ENCODE measurements at places on chromosomes 7 and 10.

GRCh38 chr7:134694299-134694698 lies 47.6 kb downstream of the BPGM start:
- DNase-seq = no peak

GRCh38 chr10:71421075-71421434 lies 24.3 kb downstream of the CDH23 start:
- no peak for DNase-seq

GRCh38 chr7:139189357-139189756 lies 41.7 kb upstream of the UBN2 start:
- DNase-seq = no peak

DNA sequence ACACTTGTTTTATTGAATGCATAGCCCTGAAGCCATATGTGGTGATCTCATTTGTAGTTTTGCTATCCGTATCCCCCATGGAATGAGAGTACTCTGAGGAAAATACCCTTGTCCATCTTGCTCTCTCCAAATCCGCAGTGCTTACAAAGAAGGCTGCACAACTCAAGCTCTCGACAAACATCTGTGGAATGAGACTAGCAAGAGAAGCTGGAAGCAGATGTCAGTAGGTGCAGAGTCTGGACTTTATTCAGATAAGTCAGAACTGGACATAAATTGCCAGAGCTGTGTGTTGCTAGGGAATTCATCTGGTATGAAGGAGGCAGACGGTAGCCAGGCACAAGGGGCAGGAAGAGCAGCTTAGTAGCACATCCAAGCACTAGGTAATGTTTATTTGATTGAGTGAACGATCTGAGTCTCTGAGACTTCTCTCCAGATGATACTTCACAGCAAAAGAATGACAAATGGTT lies 1046.2 kb downstream of the XPNPEP1 start:
- DNase-seq = no peak

- no peak for DNase-seq
Observed at GRCh38 chr7:91285696-91286355, 21.6 kb downstream of the FZD1 start.

DNA sequence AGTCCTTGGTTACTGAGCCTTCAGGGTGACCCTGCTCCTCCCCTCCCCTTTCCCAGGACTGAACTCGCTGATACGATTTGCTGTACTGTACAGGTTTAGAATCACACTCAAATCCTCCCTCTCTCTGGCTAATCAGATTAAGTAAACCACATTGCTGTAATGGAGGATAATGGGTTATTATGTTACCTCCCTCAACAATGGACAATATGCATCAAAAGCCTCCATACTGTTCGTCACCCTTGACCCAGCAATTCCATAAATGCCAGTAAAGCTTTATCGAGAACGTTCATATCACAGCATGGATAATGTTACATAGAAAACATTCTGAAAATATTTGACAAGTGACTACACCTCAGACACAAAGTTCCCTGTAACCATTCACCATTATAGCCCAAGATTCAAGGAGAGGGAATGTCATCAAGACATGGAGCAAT lies 61.7 kb downstream of the FAM107B start:
- no peak for DNase-seq

- DNase-seq = no peak
Observed at GRCh38 chr7:94763268-94763667, 107.3 kb upstream of the SGCE start.

DNA sequence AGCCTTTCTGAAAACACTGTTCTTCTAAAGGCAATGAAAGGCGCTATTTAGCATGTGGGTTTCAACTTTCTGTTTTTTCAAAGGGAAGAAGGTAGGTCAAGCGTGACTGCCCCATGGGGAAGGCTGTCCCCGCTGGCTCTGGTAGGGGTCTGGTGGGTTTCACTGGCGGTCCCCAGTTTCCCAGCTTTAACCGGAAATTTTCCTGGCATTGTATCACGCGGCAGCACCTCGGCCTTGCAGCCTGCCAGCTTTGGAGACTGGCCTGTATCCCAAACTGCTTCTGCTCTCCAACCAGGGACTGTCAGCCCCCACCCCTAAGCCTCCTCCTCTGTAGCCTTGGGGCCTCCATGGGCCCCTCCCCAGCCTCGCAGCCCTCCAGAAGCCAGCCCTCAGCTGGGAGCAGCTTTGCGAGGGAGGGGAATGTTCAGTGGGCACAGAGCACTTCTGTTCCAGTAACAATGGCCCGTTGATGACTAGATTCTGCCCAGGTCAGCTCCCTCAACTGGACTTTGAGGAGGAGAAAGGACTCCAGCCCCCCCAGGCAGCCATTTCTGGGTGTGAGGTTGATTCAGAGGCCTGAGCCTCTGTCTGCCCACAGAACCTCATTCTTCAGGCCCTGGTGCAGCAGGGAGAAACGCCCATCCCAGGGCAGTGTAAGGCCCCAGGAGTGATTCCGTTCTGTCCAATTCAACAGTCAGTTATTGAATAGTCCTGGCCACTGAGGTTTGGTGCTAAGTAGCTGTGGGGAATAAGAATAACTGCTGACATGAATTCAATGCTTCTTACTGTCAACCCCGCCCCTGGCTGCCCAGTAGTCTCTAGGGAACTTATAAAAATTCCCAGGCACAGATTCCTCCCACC lies 17.1 kb downstream of the CHST3 start:
- DNase-seq = no peak
